Activated CD4-positive, alpha-beta memory T cell treated with anti-CD3 and anti-CD28 coated beads, Interleukin-2, amount 10 ng/mL, durations not matched to agents 7 days and 5 days (primary cell): ENCODE measurements at places on chromosomes 5 and 9.

DNA sequence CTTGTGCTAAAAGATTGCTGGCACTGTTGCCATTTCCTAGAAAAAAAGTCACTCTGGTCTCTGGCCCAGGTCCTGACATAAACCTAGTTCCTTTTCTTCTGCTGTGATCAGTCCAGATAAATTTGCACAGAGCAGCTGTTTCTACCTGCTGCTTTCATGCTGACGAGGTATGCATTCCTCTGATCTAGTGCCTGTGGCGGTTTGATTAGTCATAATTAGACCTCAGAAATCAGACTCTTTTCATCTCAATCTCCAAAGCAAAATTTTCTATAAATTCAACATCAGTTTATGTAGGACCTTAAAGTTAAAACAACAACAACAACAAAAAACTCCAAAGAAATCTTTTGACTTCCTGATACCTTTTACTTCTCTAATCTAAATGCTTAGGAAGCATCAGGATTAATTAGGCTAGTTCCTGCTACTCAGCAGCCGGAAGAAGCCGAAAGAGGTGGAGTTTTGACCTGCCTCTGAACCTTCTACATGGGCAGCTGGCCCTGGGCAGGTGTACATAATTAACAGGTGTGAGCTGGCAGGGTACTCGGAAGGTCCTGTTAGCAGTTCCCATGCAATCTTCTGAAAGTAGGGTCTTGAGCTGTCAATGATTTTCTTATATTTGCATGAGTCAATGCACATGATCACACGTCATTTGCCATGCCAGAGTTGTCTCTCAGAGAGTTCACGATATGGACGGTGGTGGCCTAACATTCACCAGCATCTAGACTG lies 83.3 kb upstream of the CCDC112 start:
- DNase-seq, result peak; percentile 25

DNA sequence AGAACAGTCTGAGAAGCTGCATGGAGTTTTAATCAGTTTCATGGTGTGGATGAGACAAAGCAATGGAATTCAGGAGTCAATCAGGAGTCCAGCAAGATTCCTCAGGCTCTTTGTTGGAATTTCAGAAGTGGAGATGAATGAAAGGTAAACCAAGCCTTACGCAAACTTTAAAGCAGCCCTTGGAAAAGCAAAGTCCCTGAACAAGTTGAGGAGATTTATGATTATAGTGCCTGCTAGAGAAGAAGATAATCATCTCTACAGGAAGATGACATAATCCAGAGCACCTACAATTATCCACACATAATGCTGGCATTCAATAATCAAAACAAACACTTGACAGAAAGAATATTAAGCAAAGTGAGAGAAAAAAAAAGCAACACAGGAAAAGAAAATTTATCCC lies 1380.1 kb upstream of the NUDT12 start:
- DNase-seq, result no peak

- no peak for DNase-seq
Observed at GRCh38 chr9:20042128-20042711, 253.4 kb upstream of the SLC24A2 start.

GRCh38 chr5:116502138-116502537 lies 72.5 kb downstream of the SEMA6A start:
- no peak for DNase-seq

GRCh38 chr9:107487521-107488374 lies 1.8 kb downstream of the KLF4 start:
- no peak for DNase-seq
